GM13976 (cell line): ENCODE measurements at places on chromosomes 16 and 17.

- DNase-seq: no peak
Measured at GRCh38 chr16:56844056-56844455, 21.0 kb upstream of the SLC12A3 start.

GRCh38 chr17:35668802-35669201 is 62.6 kb upstream of the RASL10B start:
- DNase-seq: no peak

- no peak for DNase-seq
Measured at GRCh38 chr17:6524520-6524919, 31.8 kb downstream of the PITPNM3 start.

- DNase-seq: no peak
Measured at GRCh38 chr16:49839017-49839825, 16.7 kb downstream of the ZNF423 start.

DNA sequence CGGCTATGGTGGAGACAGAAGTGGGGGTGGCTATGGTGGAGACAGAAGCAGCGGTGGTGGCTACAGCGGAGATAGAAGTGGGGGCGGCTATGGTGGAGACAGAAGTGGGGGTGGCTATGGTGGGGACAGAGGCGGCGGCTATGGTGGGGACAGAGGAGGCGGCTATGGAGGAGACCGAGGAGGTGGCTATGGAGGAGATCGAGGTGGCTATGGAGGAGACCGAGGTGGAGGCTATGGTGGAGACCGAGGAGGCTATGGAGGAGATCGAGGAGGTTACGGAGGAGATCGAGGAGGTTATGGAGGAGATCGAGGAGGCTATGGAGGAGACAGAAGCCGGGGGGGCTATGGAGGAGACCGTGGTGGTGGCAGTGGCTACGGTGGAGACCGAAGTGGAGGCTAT is 24.1 kb downstream of the HEATR9 start:
- no peak for DNase-seq

DNA sequence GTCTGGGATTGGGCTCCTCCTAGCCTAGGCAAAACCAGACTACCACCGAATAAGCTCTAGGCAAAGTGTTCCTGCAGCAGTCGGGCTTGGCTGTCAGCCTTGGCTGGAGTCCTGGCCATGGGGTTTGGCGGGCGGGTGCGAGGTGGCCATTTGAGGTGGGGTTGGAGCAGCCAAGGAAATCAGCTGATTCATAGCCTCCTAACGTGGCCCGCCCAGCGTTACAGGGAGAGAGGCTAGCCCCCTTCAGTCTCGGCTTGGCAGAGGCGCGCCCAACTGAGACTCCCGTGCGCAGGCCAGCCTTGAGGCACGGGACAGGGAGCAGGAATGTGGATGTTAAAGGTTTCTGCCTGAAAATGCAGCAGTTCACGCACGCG is 1.9 kb downstream of the PMP22 start:
- no peak for DNase-seq
